NCI-H460 (cell line): ENCODE measurements at places on chromosomes 13 and 19.

- no peak for DNase-seq
Observed at GRCh38 chr13:79642596-79642995, 161.6 kb downstream of the NDFIP2 start.

- no peak for DNase-seq
Observed at GRCh38 chr19:13020002-13020414, 24.7 kb downstream of the NFIX start.

- DNase-seq = no peak
Observed at GRCh38 chr19:28465371-28466086, 747.4 kb downstream of the UQCRFS1 start.

GRCh38 chr13:27988520-27988919, at the start of gene URAD:
TSS of gene URAD (minus strand) at chr13:27988693. CDS start at chr13:27988637, 56 bp downstream.
- DNase-seq = no peak

DNA sequence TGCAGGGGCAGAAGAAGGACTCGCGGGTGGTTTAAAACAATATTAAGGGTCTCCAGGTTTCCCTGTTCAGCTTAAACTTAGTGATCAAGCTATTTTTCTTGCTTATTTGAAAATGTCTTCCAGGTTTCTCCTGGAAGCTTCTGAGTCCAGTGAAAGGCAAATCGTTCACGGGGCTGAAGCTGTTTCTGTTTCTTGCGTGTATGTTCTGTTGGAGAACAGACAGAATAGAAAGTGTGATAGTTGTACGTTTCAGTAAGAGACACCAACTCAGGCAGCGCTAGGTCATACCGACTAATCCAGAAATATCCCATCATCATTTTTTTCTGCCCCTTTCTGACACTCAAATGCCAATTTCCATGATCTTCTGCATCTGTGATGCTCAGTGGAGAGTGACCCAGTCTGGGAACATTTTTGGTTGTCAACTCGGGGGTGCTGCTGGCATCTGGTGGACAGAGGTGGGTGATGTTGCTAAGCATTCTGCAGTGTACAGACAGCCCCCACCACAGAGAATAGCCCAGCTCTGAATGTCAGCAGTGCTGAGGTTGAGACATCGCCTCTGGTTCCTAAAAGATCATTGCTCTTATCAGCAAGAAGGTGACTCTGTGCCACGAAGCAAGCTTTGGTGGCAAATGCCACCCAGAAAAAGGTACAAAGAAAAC, 4.3 kb downstream of the KLF2 start:
- no peak for DNase-seq

DNA sequence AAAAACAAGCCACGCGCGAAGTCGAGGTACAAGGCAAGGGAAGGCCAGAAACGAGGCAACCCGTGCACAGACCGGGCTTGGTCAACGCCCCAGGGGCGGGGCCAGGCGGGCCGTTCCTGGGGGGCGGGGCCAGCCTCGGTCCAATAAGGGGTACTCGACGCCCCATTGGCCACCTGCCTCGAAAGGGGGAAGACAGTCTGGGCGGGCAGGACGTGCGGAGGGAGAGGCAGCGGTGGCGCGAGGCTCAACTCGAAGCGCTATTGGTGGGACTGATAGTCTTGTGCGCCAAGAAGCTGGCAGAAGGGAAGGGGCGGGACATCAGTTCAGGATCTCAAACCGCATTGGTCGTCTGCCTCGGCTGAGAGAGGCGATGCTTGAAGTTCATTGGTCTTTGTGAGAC, at the start of gene LYPD4:
Gene LYPD4, minus strand, starts transcription at position 83 of the 400 bp plus-strand sequence. CDS start 5,398 bp downstream, outside the sequence.
- no peak for DNase-seq

DNA sequence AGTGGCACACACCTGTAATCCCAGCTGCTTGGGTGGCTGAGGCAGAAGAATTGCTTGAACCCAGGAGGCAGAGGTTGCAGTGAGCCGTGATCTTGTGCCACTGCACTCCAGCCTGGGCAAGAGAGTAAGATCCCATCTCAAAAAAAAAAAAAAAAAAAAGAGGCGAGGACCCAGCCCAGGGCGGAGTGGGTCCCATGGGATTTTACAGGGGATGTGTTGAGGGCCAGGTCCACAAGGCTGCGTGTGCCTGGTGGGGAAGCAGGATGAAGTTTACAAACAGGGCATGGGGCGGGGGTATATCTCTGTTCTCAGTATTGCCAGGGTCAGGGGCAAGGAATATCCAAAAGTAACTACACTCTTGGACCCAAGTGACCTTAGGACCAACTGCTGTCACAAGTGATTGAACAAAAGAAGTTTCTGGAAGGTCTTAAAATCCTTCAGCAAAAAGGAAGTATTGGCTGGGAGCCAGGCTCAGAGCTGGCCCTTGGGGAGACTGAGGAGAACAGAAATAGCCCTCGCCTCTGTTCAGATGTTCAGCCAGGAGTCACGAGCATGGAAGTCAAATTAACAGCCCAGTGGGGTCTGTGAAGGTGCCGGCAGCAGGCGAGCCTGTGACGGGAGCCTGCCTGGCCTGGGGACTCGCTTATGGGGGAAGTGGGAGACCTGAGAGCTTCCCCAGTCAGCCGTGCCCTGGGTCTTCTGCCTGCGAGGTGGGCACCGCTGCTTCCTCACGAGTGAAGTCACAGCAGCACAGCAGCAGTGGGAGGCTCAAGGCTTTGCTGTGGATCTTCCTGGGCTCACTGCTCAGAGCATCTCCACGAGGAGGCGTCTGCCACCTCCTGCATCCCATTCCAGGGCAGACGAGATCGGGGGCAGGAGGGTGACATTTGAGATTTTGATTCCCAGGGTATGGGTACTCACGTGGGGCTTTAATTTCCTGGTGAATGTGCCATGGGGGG, 6.4 kb downstream of the MYO9B start:
- no peak for DNase-seq

- no peak for DNase-seq
Observed at GRCh38 chr19:3441986-3442329, 38.4 kb downstream of the SMIM24 start.

DNA sequence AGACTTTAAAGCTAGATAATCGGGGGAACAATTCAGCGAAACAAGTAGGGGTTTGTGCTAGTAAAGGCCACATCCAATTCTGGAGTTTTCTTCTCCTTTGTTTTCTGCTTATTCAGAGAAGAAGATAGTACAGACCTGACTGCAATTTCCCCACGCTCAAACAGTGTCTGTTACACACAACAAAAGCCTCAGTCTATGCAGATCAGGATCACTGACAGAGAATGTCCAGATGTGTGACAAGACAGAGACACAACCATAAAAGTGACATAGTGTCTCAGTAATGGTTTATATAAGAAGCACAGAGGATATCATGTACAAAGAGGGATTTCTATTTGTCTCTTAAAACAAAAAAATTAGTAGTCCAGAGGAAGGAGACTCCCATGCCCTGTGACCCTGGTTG, 70.7 kb upstream of the GTF3A start:
- DNase-seq = no peak

DNA sequence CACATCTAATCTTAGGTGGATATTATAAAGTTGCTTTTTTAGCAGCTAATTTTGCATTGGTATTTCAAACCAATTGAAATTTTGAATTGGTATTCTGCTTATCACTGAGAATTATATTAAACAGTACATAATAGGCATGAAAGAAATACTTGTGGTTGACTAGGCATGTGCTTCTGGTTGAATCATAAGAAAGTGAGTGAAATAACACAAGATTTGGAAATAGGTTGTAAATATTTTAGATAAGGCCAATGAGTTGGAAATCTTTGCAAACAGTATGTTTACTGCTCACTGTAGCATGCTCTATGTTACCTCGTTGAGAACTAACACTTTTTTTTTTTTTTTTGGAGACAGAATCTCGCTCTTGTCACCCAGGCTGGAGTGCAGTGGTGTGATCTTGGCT, 66.8 kb upstream of the RFC3 start:
- DNase-seq = no peak
